ENCODE measurements at places on chromosomes 16 and 17. TPM values are rescaled to one million over a fixed set of nuclear protein-coding genes. Genes with fewer than 3 reads are reported as not detected.

PRSS27 gene
- total RNA-seq: 19.0 TPM

LRRC37A gene
- total RNA-seq: 2.3 TPM

NOS2 gene
- 1.1 TPM for total RNA-seq

HBQ1 gene
- total RNA-seq: 1.1 TPM

C16orf86 gene
- total RNA-seq: 2.8 TPM

GLIS2 gene
- 13.1 TPM for total RNA-seq

MYO15A gene
- total RNA-seq: 1.8 TPM

PRR15L gene
- 32.5 TPM for total RNA-seq

MT1G gene
- 4.8 TPM for total RNA-seq
